NCI-H1092 (cell line): ENCODE measurements at places on chromosomes 5 and 9.
A peak's percentile ranks its signal among the peaks of the same experiment; 100 is the strongest.

GRCh38 chr9:72454871-72455491 lies 66.4 kb upstream of the TMC1 start:
- no peak for DNase-seq

DNA sequence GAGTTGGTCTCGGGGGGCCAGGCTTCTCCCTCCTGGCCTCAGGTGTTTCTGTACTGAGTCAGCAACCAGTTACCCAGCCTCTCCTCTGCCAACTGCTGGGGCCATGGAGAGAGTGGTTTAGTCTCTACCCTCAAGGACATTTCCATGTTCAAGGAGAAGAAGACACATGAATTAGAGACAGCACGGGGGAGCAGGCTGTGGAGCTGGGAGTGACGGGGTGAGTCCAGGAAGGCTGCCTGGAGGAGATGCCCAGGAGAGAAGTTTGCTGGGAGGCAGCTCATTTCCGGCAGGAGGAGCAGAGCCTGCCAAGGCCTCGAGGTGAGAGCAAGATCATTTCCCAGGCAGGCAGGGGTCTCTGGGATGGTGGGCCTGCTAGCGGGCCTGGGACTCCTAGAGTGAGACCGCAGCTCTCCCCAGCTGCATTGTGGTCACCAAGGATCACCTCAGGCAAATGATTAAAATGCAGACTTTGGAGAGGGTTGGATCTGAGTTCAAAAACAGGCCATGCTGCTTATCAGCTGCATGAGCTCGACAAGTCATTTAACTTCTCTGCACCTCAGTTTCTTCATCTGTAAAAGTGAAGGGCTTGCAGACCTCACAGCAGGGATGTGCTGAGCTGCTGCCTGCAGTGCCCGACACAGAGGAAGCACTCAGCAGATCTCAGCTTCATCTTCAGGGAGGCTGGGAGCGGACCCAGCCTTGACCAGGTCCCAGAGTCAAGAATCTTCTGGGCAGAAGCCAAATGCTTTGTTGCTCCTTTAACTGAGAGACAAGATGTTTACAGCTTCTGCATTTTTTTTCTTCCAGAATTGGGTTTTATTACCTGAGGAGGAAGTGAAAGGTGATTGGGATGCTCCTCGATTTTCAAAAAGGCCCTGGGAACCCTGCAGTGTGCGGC lies 35.2 kb downstream of the NEK6 start:
- no peak for DNase-seq

DNA sequence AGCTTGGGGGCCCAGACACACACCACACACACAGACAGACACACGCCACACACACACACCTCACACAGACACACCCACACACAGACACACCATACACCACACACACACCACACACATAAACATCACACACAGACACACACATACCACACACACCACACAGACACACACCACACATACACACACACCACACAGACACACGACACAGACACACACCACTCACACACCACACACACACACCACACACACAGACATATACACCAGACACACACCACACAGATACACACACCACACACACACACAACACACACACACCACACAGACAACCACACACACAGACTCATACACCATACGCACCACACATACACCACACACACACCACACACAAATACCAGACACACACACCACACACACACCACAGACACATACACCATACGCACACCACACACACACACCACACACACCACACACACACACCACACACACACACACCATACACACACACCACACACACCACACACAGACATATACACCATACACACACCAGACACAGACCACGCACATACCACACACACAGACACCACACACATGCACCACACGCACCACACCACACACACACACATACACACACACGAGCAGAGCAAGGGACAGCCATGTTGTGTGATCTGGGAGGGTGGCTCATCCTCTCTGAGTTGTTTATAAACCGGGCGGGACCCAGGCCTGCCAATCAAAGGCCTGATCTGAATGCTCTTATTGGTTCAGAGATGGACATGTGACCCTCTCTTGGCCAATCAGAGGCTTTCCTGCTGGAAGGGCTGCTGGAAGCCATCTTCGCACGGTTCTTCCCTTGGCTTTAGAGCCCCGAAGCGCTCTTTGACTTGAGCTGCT lies 148.3 kb downstream of the GAPVD1 start:
- no peak for DNase-seq

DNA sequence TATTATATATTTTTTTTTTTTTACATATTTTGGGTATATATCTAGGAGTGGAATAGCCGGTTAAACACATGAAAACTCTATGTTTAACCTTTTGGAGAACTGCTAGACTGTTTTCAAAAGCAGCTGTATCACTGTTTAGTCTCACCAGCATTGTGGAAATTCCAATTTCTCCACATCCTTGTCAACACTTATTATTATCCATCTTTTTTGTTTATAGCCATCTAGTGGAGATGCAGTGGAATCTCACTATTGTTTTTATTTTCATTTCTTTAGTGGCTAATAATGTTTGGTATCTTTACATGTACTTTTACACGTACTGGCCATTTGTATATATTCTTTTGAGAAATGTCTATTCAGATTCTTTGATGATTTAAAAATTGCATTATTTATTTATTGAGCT lies 22.7 kb upstream of the CCDC180 start:
- no peak for DNase-seq

DNA sequence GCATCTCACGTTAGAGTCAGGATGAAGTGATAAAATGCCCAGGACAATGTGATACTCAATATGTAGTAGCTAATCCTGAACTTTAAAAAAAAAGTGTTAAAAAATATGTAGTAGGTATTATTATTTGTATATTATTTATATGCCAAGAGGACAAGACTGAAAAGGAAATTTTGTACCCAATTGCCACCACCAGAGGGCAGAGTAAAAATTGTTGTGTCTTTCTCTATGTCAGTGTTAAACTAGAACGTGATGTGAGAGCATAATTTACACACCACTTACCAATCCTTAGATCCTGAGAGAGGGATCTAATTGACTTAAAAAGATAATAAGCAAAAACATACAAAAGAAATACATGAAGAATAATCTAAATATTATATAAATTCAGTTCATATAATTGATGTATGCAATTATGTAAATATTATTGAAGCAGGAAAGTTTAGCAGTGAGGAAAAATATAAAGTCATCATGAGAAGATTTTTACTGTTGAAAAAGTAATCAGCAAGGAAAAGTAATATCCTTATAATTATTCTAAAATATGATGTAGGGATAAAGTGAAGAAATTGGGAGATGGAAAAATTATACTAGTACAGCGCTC lies 288.9 kb downstream of the RAB3C start:
- peak; percentile 4 for DNase-seq

DNA sequence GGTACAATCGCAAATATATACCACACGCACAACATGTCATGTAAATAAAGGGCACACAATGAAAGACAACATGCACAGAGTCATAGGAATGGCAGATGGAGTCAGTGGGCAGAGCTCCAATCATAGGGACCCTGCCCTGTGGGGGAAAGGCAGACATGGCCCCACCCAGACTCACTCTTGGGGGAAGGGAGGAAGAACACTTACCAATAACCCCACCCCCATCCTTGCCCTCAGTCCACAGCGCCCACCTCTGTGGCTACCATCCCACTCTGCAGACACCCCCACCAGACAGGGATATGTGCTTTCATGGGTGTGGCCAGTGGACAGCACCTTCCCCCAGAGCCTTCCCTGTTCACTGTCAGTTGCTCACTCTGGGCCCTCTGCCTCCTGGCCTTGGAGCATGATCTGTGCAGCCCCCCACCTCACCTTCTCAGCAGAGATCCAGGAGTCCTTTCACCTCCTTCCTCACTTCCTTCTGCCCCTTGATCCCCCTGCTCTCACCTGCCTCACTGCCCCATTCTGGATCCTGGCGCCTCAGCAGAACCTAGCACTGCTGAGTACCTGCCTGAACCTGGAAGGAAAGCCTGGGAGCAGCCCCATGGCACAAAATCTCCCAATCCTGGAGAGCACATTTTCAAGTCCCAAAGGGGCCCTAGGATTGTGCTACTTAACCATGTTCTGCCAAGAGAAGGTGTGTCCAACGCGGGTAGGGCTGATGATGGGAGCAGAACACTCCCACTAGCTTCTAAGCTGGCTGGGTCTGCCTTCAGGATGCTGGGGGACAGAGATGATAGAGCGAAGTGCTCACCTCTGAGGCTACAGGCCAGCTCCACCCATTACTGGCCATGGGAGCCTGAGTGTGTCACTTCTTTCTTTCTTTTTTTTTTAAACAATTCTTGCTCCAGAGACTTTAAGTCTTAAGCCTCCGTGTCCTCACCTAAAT lies 1.5 kb upstream of the PHF19 start:
- DNase-seq = no peak

GRCh38 chr5:1294835-1295649 lies at the start of gene TERT:
TERT (minus strand) TSS chr5:1295068; CDS start chr5:1294989, 79 bp downstream.
- no peak for DNase-seq

- DNase-seq = no peak
These were observed 11.3 kb upstream of the RNF130 start for GRCh38 chr5:180082633-180083420.

DNA sequence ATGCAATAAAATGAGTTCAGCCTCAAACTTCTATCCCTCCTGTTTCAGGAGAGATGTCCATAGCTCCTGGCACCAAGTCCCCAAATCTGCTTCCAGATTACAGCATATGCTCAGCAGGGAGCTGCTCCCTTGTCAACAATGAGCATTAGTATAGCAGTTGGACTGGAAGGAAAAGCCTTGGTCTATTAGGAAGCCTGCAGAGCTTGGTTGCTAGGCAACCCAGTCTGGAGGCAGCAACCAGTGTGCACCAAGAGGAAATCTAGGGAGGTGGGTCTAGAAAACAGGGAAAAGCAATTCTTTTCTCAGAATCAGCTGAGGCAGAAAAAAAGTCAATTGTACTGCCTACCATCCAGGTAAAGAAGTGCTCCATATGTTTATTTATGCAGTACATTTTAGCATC lies 229.5 kb upstream of the NMUR2 start:
- DNase-seq = peak; percentile 57

- DNase-seq = no peak
These were observed 9.7 kb upstream of the SLC6A18 start for GRCh38 chr5:1215320-1216096.

DNA sequence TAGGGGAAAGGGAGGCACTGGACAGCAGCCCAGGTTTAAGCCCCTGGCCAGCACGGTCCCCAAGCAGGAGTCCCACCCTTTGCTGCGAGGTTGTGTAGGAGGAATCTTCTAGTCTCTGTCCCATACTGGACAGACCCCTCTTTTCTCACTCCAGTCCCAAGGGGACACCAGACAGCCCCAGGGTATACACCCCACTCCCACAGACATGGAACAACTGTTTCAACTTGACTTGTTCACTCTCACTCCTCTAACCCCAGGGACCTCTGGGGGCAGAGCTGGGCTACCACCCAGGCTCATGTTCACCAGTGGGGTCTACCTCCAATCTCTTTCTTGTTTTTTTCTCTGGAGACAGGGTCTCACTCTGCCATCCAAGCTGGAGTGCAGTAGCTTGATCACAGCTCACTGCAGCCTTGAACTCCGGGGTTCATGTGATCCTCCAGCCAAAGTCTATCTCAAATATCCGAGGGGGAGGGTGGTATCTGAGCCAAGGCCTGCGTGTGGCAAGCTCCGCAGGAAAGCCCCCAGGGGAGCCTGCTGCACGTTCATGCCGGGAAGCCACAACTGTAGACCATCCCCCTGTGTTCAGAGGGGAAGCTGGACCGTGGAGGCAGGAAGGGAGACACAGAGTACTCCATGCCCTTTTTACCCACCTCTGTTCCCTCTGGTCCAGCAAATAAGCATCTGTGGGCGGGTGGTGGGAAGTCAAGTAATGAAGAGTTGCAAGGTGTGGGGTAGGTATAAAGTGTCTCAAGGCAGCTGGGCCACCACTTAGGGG lies 1.8 kb downstream of the PTGES2 start:
- DNase-seq = no peak

GRCh38 chr9:11235061-11235460 lies 622.3 kb upstream of the PTPRD start:
- DNase-seq = no peak
